ENCODE measurements at places on chromosomes 1 and 21. TPM values are rescaled to one million over a fixed set of nuclear protein-coding genes. Genes with fewer than 3 reads are reported as not detected.

The GJC2 gene
- total RNA-seq, result 3.2 TPM

The KCNK1 gene
- total RNA-seq, result 6.3 TPM

The IVL gene
- not detected for total RNA-seq

The OPTC gene
- not detected for total RNA-seq

The CLCNKB gene
- total RNA-seq, result not detected

The KLF17 gene
- 0.26 TPM for total RNA-seq
